ENCODE measurements at places on chromosomes 4 and X.

- peak; percentile 62 for DNase-seq
These were observed 10.7 kb downstream of the LIAS start for GRCh38 chr4:39469429-39470077.

- DNase-seq = no peak
These were observed 795.6 kb upstream of the GALNTL6 start for GRCh38 chr4:171017593-171017992.

GRCh38 chr4:71126719-71127118 lies 133.3 kb downstream of the DCK start:
- DNase-seq = peak; percentile 77

DNA sequence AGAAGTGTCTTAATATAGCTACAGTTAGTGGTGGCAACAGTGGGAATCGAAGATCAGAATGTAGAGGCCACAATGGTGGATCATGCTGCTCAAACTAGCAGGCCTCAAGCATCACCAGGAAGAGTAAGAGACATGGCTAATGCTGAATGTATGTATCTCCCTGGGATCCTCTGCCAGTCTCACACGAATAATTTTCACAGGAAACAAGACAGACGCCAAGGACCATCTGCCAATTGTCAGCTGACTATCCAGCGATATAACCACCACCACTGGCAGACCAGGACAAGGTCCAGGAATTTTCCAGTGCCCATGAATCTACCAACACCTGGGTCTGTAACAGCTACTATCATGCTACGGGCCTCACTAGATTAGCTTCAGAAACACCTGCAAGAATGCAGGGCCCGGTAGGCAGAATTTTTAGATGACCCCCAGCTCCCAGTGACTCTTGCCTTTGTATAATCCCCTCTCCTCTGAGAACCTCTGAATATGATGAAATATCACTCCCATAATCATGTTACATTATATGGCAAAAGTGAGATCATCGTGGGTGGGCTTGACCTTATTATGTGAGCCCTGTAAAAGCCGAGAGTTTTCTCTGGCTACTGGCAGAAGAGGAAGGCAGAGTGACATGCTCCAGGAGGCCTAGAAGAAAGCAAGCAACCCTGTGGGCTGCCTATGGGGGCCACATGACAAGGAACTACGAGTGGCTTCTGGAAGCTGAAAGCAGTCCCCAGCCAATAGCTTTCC lies 429.8 kb downstream of the BCOR start:
- DNase-seq = no peak

GRCh38 chrX:143648705-143649104 lies 12.8 kb upstream of the SLITRK4 start:
- DNase-seq = no peak

- DNase-seq = no peak
These were observed 497 bp upstream of the GRPEL1 start for GRCh38 chr4:7068279-7068842.

GRCh38 chrX:21656587-21657317 lies 1.4 kb downstream of the KLHL34 start:
- no peak for DNase-seq

DNA sequence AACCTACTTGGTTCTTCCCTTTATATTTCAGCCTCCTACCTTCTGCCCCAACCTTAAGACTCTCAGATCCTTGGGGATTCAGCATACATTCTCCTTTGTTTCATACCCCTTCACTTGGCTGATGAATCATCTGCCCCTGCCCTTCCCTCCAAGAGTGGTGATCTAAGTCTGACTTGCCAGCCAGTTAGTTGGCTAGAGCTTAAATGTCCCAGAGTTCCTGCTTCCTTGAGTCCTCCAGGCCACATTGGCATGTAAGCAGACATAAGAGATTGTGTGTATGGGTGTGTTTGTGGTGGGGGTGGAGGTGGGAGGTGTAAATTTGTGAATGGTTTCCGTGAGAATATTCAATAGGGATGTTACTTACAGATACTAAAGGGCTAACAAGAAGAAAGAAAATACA lies 3.7 kb upstream of the TEX13D start:
- no peak for DNase-seq

- DNase-seq = peak; percentile 72
These were observed 364.9 kb downstream of the ZNF674 start for GRCh38 chrX:46180258-46180687.

DNA sequence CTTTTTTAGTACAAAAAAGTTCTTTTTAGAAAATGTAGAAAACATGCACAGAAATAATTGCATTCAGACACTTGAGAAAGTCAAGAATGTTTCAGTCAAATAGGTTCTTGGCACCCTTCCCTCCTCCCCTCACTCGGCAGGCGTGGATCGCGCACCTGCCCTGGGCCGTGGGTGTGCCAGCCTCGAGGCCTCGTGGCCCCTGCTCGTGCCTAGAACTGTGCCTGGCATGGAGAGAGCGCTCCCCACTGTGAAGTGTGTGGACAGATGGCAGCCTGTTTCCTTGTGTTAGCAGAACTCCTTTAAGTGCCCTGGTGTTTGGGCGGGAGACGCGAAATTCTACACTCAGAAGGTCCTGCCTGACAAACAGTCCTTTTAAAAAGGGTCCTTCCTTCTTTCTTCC lies 14.7 kb downstream of the RGS12 start:
- DNase-seq = no peak

GRCh38 chr4:155042014-155042413 lies 166.4 kb upstream of the NPY2R start:
- DNase-seq = no peak

- no peak for DNase-seq
These were observed 229.9 kb downstream of the PAPSS1 start for GRCh38 chr4:107490116-107490515.

DNA sequence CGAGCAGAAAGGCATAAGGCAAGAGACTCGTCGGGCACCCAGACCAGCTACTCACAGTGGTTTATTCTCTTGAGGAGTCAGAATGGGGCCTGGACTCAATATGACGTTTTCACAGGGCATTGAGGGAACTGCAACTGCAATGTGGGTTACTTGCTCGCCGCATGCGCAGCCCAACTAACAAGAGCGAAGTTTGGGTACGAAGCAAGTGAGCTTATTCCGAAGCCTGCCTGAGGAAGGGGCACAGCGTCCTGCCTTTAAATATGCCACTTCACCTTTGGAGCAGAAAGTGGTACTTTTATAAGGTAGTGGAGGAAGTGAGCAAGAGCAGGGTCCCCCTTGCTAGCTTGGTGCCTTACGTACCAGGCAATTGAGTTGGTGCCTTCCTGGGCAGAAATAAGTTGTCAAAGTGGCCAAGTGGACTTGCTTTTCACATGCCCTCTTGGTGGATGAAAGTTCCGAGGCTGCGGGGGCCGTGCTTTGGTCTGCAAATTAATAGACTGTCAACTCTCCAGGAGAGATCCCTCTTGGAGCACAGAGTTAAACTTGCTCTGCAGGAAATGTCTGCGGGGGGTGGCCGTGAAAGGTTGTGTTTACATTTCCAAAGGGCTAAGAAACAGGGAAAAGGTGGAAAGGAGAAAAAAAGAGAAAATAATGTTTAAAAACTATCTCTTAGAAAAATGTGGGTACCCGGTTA lies 480.4 kb downstream of the TRIML1 start:
- DNase-seq = no peak

- DNase-seq = no peak
These were observed 9.2 kb downstream of the TMEM156 start for GRCh38 chr4:39023059-39023458.

GRCh38 chrX:81378560-81378959 lies 176.7 kb downstream of the SH3BGRL start:
- DNase-seq = no peak

DNA sequence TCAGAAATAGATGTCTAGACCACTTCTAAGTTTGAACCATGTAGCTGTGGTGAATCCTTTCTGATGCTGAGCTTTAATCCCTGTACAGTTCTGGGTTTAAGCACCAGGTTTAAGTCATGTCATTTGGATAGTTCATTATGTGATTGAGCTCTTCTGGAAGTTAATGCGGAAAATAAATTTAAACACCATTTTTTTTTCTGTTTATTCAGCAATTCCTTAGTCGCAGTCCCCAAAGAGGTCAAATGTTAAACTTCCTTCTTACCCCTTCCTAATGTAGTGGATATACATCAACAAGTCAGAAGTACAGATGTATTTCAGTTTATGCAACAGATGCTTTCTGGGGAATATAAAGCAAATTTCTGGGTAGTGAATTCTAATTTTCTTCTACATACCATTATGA lies 52.9 kb downstream of the CNKSR2 start:
- no peak for DNase-seq

DNA sequence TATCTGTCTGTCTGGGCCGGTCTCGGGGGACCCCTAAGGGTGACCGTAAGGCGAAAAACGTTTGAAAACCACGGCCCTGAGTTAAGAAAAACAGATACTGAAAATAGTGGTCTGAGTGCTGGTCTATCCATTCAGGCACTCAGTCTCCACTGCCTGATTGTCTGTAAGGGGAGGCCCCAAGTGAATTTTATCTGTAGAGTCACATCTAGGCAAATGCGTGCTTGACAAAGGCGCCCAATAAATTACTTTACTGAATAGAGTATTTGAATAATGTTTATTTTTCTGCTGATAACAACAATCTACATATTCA lies 465 bp downstream of the HNRNPH2 start:
- DNase-seq = no peak

DNA sequence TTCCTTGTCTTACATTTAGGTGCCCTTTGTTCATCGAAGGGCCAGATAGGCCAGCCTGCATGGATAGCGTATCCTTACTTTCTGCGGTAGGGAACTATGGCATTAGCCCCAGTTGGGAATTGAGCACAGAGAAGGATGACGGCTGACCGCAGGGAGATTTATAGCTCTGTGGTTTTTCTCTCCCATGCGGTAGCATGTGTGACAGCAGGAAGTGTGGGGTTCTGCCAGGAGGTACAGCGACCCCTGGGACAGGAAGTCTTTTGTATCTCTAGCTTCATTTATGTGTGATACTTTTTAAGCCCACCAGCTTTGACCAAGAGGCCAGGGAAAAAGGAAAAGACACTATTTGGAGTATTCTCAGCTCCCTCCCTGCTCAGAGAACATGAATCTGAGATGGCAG lies 33.1 kb downstream of the GAB3 start:
- DNase-seq = no peak

- no peak for DNase-seq
These were observed 115.8 kb upstream of the BMPR1B start for GRCh38 chr4:94641702-94642560.

- DNase-seq = no peak
These were observed 136.0 kb upstream of the PABPC4L start for GRCh38 chr4:134337574-134337973.

DNA sequence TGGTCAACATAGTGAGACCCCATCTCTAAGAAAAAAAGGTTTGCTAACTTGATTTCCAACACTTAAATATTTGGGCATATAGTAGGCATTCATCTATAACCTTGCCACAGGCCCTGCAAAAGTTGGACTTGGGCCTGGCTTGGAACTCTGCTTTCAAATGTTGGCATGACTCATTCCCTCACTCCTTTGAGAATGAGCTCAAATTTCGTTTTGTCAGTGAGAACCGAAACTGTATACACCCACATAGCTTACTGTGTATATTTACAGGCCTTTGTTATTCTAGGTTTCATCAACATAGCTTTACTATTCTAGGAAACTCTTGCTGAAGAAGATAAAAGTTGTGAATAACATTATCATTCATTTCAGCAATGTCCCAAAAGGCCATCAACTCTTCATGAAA lies 88.7 kb upstream of the ELOVL6 start:
- peak; percentile 64 for DNase-seq

- DNase-seq = no peak
These were observed 13.8 kb downstream of the MAD2L1 start for GRCh38 chr4:120052856-120053255.

- no peak for DNase-seq
These were observed 207.0 kb downstream of the TRIML1 start for GRCh38 chr4:188346171-188346809.

DNA sequence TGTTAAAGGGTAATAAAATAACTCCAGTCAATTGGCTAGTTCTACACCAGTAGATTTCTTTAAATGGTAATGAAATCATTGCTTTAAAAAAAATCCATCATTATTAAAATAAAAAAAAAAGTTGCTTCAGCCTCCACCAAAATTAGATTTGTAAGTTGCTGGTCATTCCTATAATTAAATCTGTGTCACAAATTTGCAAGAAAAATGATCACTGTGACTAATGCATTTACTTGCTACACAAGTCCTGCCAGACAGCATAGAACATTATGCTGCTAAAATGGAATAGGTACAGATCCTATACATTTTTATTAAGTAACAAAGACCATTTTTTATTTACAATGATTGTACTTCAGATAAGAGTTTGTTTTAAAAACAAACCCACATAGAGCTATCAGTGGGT lies 85.8 kb downstream of the SLC10A7 start:
- DNase-seq = no peak

DNA sequence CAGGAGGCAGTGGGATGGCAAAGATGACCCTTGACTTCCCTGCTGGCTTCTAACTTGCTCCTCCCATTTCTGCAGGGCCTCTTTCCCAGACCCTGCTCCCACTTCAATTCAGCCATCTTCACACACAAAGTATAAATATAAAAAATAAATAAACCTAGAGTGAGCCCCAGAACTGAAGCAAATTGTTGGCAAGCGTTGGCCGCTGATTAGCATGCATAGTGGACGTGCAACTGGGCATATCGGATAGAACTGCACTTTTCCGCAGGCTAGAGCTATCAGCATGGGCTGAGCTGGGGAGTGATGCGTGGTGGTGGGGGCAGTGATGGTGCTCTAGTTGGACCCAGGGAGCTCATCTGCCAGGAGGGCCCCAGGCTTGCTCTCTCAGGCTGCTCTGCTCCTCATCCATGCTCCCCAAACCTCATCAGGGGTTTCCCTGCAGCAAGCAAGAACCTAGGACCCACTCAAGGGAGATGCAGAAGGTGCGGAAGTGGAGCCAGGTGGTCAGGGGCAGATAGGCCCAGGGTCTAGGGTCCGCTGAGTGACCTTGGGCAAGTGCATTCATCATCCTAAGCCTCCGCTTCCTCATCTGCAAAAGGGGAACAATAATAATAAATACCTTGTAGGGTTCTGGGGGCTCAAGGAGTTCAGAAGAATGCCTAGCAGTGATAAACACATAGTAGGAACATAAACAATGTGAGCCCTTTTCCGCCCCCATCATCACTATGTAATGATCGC lies 146.8 kb upstream of the PJA1 start:
- DNase-seq = no peak

GRCh38 chr4:37628977-37629609 lies 57.1 kb downstream of the RELL1 start:
- DNase-seq = no peak

DNA sequence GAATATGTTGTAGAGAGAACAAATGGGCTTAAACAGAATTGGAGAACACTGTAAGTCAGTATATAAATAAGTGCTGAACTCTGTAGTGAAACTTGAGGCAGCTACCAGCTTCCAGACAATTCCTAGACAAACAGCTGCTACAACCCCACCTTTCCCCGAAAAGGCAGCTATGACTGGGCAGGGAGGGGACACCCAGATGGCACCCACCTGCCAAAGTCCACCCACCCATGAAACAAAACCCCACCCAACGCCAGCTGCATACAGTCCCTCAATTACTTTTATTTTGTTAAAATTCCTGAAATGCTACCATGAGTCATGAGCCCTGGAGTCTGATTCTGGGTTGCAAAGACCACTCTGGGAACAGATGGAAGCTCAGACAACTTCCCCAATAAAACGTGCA lies 24.4 kb downstream of the RELL1 start:
- peak; percentile 64 for DNase-seq

Data from HS-27A (cell line).